Purkinje cell (primary cell): ENCODE measurements at places on chromosomes 2 and 18. TPM values are rescaled to one million over a fixed set of nuclear protein-coding genes. Genes with fewer than 3 reads are reported as not detected.

FHOD3 gene
- 17.2 and 25.6 TPM in 2 replicates for polyA plus RNA-seq

VWC2L gene
- 1.3 TPM in 1 of 2 replicates, not detected in the other for polyA plus RNA-seq

SH3RF3 gene
- polyA plus RNA-seq, result 0.19 TPM in 1 of 2 replicates, not detected in the other

DYSF gene
- not detected in 2 replicates for polyA plus RNA-seq

DNAJC5G gene
- polyA plus RNA-seq, result not detected in 2 replicates

FLACC1 gene
- polyA plus RNA-seq, result 0.88 and 1.1 TPM in 2 replicates

PJVK gene
- 6.1 and 6.6 TPM in 2 replicates for polyA plus RNA-seq

PLEK gene
- polyA plus RNA-seq, result 0.15 and 0.19 TPM in 2 replicates

ADD2 gene
- 0.46 and 5.4 TPM in 2 replicates for polyA plus RNA-seq

ASIC4 gene
- not detected in 2 replicates for polyA plus RNA-seq

RTP5 gene
- polyA plus RNA-seq, result not detected in 2 replicates

CFAP65 gene
- polyA plus RNA-seq, result 2.5 TPM in 1 of 2 replicates, not detected in the other

KYNU gene
- not detected in 2 replicates for polyA plus RNA-seq

TEKT4 gene
- not detected in 2 replicates for polyA plus RNA-seq

ASB18 gene
- polyA plus RNA-seq, result 0.62 TPM in 1 of 2 replicates, not detected in the other

CHRNG gene
- polyA plus RNA-seq, result not detected in 2 replicates

NEMP2 gene
- 1.2 and 2.0 TPM in 2 replicates for polyA plus RNA-seq

TMEM200C gene
- polyA plus RNA-seq, result 0.76 and 1.1 TPM in 2 replicates

TNS1 gene
- 0.18 and 0.82 TPM in 2 replicates for polyA plus RNA-seq

TAF1B gene
- polyA plus RNA-seq, result 15.9 and 31.0 TPM in 2 replicates

RBM44 gene
- 0.35 and 0.52 TPM in 2 replicates for polyA plus RNA-seq

WDFY1 gene
- 14.7 and 20.4 TPM in 2 replicates for polyA plus RNA-seq

OR6B2 gene
- not detected in 2 replicates for polyA plus RNA-seq

FBXO11 gene
- 42.9 and 62.0 TPM in 2 replicates for polyA plus RNA-seq

PLCD4 gene
- 12.3 and 13.9 TPM in 2 replicates for polyA plus RNA-seq

PDE11A gene
- not detected in 2 replicates for polyA plus RNA-seq

BUB1 gene
- 1.3 and 1.7 TPM in 2 replicates for polyA plus RNA-seq

FAM237A gene
- polyA plus RNA-seq, result 7.1 and 7.4 TPM in 2 replicates

CRACDL gene
- 0.27 and 7.3 TPM in 2 replicates for polyA plus RNA-seq

PRSS56 gene
- not detected in 2 replicates for polyA plus RNA-seq

DLX1 gene
- not detected in 2 replicates for polyA plus RNA-seq
